ENCODE measurements at places on chromosomes 11 and 22.

- DNase-seq: no peak
These were observed 6.0 kb upstream of the TNNT3 start for GRCh38 chr11:1913271-1914060.

DNA sequence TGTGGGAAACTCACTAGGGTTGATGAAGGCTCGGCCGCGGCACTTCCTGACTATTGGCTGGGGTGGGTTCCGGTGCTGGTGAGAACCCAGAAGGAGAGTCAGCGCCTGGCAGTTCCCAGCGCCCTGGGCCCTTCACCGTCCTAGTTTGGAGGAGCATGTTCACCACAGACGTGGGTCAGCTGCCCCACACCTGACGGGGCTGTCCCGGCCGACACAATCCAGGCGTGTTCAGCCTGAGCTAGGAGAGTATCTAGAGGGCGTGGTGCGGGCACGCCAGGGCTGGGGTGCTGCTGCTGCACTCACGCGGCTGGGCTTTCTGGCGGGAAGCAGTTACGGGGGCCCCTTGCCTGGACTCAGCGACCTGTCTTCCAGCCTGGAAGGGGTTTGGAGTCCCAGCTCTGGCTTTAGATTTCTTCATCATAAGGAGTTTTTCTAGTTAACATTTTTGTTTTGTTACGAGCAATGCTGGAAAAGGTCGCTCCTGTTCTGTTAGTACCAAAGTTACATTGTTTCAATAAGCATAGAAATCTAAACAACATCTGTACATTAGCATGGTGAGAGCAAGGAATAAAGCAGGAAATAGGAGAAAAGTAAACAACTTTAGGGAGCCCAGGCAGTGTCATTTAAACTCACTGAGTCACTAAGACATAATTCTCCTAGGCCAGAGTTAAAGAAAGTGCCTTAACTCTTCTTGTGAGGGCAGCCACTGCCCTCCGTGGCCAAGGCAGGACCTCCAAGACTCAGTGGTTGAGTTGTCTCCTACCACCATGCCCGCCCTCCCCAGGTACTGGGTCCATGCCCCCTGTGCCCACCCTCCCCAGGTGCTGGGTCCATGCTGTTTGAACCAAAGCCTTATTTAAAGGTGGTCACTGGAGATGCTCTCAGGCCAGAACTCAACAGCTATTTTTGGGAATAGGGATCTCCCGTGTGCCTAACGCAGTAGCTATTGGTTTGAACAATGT is 12.1 kb upstream of the ADORA2A start:
- DNase-seq: no peak

DNA sequence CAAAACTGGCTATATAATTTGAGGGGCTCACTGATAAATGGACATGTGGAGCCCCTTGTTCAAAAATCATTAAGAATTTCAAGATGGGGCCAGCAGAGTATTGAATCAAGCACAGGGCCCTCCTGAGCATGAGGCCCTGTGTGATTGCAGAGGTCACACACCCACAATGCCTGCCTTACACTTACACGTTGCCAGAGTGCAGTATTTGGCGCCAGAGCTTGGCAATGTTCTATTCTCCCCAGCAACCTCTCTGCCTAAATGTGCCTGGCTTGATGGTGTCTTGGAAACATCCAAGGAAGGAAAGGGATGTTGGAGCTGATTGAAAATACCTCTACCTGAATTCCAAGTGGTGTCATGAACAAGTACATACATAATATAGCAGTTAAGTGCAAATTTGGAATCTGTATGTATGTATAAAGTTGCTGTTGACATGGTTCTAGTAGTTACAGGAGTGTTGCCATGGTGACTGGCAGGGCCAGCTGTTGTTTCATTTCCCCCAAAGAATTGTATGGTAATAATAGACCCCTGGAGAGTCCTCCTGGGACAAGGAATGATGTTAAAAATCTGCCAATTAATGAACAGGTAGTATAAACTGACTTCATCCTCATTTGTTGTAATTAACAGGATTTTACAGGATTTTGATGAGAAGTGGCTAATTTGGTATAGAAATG is 205.7 kb upstream of the NAV2 start:
- no peak for DNase-seq

DNA sequence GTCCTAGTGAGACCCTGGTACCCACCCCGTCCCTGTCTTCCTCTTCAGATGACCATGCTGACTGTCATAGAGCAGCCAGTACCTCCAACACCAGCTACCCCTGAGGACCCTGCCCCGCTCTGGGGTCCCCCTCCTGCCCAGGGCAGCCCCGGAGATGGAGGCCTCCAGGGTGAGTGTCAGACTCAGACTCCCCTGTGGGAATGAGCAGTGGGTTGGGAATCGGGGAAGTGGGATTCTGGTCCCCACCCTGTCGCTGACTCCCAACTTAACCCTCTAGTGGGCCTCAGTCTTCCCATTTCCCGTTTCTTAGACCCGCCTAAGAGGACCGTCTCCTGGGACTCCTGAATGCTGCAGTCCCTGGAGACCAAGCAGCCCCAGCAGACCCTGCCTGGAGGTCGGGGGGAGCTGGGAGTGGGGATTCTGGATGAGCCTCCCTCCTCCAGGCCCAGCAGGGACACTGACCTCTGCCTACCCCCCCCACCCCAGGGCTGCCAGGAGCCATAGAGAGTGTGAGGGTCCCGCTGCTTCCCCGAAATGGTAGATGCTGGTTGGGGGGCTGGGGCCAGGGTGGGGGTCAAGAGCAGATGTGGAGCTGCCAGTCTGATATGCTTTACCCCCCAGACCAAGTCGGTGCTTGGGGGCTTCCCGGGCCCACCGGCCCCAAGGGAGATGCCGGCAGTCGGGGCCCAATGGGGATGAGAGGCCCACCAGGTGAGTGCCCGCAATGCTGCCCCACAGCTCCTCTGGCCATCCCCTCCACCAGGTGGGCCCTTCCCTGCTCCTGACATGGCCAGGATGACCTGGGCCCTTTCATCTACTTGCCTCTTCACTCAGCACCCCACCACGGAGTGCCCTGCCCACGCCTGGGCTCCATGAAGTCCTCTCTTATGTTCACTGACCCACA is 25.5 kb downstream of the EMID1 start:
- DNase-seq: no peak

GRCh38 chr22:39671936-39672335 is 101.4 kb downstream of the CACNA1I start:
- no peak for DNase-seq

DNA sequence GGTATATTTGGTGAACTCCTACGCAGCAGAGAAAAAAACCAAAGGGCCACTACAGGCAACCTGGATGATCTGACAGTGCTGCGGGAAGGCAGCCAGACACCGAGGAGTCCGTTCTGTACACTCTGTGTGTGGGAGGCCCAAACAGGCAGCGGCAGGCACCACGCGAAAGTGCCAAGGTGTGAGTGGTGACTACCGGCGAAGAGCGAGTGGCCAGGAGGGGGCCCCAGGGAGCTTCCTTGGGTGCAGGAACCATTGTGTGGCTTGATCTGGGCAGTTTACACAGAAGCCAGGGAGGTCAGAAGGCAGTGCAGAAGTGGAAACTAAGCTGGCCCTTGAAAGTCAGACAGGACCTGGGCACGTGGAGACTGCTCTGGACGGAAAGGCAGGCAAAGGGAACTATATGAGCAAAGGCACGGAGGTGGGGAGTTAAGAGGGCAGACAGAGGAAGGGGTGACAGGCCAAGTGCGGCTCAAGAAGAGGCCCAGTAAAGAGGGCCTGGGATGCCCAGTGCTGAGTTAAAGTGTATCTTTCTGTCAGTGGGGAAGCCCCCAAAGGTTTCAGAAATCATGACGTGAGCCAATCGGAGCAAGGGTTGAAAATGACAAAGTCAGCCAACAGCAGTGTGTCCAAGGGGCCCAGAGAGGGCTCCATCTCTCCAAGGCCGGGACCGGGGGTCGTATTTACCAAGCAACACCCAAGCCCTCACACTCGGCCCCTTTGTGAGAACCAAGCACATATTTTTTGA is 10.6 kb downstream of the TMEM184B start:
- DNase-seq: peak; percentile 22

GRCh38 chr22:20483771-20484170 is 11.8 kb downstream of the KLHL22 start:
- no peak for DNase-seq

DNA sequence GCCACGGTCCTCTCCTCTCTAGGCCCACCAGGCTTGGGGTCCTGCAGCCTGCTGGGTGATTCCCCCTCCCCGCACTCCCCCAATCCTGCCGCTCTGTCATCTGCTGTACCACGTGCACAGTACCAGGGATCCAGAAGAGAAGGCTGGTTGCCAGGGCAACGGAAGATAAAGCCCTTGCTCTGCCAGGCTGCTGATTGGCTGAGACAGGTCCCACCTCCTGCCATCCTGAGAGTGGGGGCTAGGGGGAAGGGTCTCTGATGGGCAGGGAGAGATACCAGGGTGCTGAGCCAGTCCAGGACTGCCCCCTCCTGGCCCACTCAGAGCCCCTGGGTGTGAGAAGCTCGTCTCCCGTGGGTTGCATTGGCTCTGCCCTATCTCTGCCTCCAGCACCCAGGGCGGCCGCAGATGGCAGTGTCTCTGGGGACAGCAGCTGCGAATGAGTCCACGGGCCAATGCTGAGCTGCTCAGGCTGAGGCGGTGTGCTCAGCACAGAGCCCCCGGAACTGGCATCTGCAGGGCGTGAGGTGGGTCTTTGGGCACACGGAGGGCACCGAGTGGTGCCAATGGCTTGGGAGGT is at the start of gene SMIM45:
Gene SMIM45, plus strand, starts transcription at position 253 of the 577 bp plus-strand sequence.
- no peak for DNase-seq

All from M059J (cell line).